ENCODE measurements at places on chromosomes 16 and 17.
A peak's percentile ranks its signal among the peaks of the same experiment; 100 is the strongest.

- no peak for DNase-seq
These were observed 98.6 kb downstream of the ZNF18 start for GRCh38 chr17:11898526-11899235.

- DNase-seq = no peak
These were observed 2.3 kb downstream of the ENKD1 start for GRCh38 chr16:67664258-67664657.

DNA sequence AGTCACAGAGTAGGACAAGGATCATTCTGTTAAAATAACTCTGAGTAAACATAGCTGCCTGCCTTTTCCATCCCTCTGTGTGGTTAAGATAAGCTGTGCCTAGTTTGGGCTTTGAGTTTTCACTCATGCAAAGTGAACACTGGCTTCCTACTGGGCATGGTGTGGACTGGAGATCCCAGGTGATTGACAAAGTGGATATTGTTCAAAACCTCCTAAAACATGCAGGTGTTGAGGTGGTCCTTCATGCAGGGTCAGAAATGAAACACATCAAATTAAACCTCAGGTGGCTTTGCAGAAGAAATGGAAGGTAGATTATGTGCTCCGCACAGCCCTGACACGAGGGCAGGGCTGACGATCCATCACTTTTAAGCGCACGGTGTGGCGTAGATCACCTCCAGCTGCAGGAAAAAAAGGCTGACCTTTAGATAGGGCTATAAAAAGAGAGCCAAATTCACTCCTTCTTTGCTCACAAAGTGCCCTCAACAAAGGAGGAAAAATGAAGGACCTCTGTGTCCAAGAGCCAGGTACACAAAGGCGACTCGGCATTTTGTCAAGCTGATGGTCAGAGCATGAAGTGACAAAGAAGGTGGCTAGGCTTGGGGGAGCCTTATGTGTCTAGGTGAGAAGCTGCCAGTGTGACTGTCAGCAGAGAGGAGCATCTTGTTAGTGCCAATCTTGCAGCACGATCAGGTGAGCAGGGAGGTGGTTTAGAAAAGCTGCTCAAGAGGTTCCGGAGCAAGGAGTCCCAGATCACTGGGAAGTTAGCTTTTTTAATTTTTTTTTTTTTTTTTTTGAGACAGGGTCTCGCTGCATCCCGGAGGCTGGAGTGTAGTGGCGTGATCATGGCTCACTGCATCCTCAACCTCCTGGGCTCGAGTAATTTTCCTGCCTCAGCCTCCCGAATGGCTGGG is 19.9 kb upstream of the ITPRIPL2 start:
- no peak for DNase-seq

DNA sequence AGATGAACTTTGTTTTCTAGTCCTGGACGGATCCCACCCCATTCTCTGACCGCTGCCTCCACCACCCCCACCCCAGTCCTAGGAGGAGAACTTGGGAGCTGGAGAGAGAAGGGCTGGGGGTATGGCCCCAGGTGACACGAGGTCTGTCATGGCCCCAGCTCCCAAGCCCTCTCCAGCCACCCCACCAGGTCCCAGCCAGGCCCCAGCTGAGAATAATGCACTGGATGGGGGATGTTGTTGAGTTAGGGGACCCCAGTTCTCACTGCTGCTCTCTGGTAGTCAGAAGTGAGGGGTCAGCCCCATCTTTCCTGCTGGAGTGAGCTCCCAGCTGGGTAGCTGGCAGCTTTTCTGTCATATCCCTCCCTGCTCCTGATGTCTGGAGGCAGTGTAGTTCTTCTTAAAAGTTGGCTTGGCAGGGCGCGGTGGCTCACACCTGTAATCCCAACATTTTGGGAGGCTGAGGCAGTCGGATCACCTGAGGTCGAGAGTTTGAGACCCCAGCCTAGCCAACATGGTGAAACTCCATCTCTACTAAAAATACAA is 4.6 kb upstream of the COL1A1 start:
- DNase-seq = no peak

DNA sequence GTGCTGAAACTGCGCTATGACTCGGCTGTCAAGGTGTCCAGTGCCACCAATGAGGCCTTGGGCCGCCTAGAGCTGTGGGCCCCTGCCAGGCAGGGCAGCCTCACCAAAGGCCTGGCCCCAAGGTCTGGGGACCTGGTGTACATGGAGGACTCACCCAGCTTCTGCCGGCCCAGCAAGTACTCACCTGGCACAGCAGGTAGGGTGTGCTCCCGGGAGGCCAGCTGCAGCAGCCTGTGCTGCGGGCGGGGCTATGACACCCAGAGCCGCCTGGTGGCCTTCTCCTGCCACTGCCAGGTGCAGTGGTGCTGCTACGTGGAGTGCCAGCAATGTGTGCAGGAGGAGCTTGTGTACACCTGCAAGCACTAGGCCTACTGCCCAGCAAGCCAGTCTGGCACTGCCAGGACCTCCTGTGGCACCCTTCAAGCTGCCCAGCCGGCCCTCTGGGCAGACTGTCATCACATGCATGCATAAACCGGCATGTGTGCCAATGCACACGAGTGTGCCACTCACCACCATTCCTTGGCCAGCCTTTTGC is 25.0 kb downstream of the WNT9B start:
- DNase-seq = no peak

DNA sequence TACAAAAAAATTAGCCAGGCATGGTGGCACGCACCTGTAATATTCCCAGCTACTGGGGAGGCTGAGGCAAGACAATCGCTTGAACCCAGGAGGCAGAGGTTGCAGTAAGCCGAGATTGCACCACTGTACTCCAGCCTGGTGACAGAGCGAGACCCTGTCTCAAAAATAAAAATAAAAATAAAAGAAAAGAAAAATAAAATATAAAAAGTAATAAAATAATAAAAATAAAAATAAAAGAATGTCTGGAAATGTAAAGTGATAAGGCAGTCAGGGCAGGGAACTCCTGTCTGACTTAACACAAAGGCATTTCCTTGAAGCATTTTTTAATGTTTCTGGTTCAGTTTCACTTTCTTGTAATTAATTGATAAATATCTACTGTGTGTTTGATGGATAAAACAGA is 34.7 kb upstream of the DNAJA2 start:
- DNase-seq = no peak

DNA sequence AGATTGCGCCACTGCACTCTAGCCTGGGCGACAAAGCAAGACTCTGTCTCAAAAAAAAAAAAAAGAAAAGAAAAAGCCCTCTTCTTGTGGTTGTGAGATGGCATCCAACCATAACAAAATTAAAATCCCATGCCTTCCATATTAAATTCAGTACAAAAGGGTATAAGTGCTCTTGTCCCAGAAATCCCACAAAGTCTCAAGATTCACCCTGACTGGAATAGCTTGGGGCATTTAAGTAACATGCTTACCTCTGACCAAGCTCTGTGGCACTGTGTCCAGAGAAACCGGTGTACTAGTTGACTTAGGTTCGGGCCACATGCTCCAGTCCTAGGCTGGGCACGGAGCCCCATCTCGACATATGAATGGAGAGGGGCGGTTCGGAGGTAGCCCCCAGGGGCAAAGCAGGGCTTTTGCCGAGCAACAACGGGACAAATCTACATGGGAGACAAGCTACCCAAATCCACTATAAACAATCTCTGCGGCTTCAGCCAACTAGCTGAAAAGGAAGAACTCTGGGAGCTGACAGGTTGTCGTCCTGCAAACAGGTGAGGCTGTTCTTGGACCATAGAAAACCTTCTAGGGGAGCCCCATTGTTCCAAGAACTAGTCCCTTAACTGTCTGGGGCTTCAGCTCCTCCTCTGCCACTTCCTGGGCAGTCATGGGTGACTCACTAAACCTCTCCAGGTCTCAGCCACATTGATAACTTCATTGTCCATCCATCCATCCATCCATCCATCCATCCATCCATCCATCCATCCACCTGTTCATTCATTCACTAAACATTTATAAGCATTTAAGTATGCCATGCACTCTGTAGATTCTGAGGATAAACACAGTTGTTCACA is 10.3 kb upstream of the IL4R start:
- no peak for DNase-seq

GRCh38 chr17:73773702-73774101 is 129.5 kb upstream of the SDK2 start:
- no peak for DNase-seq

GRCh38 chr17:6539871-6540270 is 16.5 kb downstream of the PITPNM3 start:
- no peak for DNase-seq

GRCh38 chr16:85461022-85461813 is 151.9 kb upstream of the GSE1 start:
- no peak for DNase-seq

GRCh38 chr16:14437426-14437825 is 192.6 kb downstream of the PARN start:
- DNase-seq = no peak

- DNase-seq = no peak
These were observed at the start of gene CES4A for GRCh38 chr16:66988197-66988788. TSS of gene CES4A (plus strand) at chr16:66988589. CDS start at chr16:66988773, 184 bp downstream.

GRCh38 chr16:22397464-22397863 is 23.0 kb upstream of the CDR2 start:
- no peak for DNase-seq

DNA sequence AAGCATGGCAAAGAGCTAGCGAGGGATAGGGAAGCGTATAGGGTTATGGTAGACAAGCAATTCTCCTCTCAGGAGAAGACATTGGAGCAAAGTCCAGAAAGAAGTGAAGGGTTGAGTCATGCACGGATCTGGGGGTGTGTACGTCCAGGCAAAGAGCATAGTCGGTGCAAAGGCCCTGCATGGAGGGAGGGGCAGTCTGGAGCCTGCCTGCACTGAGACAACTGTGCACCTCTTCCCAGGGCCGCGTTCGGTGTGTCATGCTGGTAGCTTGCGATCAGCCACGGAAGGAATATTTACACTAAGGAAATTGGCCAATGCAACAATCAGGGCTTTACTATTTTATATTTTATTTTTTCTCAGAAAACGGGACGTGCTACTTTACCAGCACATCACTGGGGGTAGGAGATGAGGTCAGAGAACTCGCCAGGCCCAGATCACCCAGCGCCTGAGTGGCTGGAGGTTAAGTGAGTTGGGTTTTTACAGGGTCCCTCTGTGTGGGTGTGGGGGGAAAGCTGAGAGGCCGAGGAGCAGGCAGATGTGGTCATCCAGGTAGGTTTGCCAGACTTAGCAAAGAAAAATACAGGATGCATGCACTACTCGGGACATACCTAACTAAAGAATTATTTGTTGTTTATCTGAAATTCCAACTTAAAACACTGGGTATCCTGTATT is 6.7 kb upstream of the B9D1 start:
- no peak for DNase-seq

- DNase-seq = no peak
These were observed 128.2 kb upstream of the PSMD7 start for GRCh38 chr16:74168445-74168844.

- DNase-seq = peak; percentile 8
These were observed 154.6 kb downstream of the CHD9 start for GRCh38 chr16:53209429-53209828.

GRCh38 chr16:19781226-19781625 is 63.2 kb downstream of the IQCK start:
- DNase-seq = no peak

- DNase-seq = no peak
These were observed 21.7 kb upstream of the SP6 start for GRCh38 chr17:47872651-47873161.

GRCh38 chr16:24348545-24349290 is 92.6 kb downstream of the CACNG3 start:
- DNase-seq = no peak

DNA sequence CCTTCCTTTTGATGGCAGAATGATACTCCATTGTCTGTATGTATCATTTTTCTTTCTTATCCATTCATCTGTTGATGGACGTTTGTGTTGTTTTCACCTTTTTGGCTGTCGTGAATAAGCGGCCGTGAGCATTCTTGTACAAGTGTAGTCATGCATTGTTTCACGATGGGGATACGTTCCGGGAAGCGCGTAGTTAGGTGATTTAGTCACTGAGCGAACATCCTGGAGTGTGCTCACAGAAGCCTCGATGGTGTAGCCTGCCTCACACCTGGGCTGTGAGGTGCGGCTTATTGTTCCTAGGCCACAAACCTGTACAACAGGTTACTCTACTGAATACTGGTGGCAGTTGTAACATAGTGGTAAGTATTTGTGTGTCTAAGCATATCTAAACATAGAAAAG is 136.5 kb downstream of the CMIP start:
- DNase-seq = no peak

DNA sequence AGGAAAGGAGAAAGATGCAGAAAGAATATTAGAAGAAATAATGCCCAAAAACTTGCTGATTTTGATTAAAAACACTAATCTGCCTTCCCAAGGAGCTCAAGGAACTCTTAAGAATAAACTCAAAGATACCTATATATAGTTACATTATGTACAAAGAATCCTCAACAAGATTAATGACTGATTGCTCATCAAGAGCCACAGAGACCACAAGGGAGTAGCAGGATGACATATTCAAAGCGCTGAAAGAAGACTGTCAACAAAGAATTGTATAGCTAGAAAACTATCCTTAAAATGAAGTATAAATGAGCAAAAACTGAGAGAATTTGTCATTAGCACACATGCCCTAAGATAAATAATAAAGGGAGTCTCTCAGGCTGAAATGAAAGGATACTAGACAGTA is 6.2 kb downstream of the LPCAT2 start:
- no peak for DNase-seq

DNA sequence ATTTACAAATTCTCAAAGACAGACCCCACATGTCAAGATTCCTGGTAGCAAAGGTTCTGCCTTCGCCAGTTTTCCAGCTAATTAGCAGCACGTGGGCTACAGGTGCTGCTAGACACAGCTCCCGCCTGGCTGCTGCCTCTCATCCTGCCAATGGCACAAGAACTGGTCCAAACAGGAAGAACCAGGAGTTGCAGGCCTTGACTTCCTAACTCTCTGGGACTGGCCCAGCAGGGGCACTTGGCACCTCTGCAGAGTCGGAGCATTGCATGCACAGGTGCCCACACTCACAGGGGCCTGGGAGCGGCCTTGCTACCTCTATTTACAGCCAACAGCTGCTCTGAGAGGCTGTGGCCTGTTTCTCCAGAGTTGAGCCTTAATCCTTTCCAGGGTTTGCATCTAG is 39.6 kb downstream of the TK2 start:
- DNase-seq = no peak

DNA sequence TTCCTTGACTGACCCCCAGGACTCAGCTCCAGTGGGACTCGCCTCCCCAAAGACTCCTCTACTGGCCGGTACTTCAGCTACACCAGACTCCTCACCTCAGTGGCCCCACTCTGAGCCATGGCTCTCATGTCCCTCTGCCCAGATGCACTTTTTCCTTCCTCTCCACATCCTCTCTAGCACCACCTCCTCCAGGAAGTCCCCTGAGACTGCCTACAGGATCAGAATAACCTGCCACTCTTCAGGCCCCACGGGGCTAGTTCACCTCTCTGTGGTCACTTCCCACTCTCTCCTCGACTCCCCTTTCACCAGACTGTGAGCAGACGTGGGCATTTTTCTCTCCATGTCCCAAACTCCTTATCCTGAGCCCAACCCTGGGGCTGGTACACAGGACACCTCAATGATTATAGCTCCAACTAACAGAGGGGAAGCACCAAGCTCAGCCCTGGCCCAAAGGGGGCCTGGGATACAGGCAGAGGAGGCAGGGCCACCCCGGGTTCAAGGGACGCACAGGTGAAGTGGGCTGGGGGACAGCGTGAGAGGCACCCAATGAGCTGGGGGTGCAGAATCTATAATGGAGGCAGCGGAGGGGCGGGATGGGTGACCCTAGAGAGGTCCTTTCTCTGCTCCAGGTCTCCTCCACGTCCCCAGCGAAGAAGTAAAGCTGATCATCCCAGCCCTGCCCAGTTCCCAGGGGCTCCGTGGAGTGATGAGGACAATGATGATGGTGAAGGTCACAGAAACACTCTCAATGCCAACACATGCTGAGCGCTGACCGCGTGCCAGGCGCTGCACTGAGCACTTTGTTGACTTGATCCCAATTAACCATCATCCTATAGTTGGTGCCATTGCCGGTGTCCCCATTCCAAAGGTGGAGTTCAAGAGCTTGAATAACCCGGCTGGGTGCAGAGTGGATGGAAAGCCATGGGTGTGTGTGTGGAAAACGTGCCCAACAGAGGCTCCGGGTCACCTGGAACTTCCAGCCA is 3.9 kb downstream of the TRPV3 start:
- DNase-seq = no peak

Measured in midbrain (tissue), 1 donor.